PC-9 (cell line): ENCODE measurements at places on chromosomes 2 and 18. TPM values are rescaled to one million over a fixed set of nuclear protein-coding genes. Genes with fewer than 3 reads are reported as not detected.

FOXD4L1 gene
- 0.28 and 0.43 TPM in 2 replicates for total RNA-seq

E2F6 gene
- 13.4 and 15.2 TPM in 2 replicates for total RNA-seq

FEV gene
- not detected in 2 replicates for total RNA-seq

GPR45 gene
- total RNA-seq: not detected in 2 replicates

AMER3 gene
- not detected in 2 replicates for total RNA-seq

VRK2 gene
- 32.7 and 42.8 TPM in 2 replicates for total RNA-seq

SRD5A2 gene
- total RNA-seq: not detected in 2 replicates

UPP2 gene
- not detected in 2 replicates for total RNA-seq

KCNS3 gene
- total RNA-seq: 28.8 and 34.9 TPM in 2 replicates
